GM12892 (cell line): ENCODE measurements at places on chromosomes 13 and 19.

DNA sequence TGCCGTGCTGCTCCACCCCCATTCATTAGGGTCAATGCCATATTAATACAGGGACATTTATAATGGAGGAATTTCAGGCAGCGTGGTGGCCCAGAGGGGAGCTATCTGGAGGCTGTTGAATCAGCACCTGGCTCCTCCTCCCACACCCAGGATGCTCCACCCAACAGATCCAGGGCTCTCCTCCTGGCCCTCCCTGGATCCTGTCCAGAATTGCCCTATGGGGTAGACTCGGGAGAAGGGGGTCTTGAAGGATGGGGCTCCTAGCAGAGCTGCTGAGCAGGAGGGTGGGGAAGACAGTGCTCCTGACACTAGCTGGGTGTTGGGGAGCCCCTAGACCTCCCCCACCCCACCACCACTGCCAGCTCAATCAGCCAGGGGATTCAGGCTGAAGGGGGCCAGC lies 5.2 kb upstream of the OR10H5 start:
- DNase-seq: no peak

GRCh38 chr19:45739498-45740439 lies 6.5 kb downstream of the MEIOSIN start:
- DNase-seq: no peak

DNA sequence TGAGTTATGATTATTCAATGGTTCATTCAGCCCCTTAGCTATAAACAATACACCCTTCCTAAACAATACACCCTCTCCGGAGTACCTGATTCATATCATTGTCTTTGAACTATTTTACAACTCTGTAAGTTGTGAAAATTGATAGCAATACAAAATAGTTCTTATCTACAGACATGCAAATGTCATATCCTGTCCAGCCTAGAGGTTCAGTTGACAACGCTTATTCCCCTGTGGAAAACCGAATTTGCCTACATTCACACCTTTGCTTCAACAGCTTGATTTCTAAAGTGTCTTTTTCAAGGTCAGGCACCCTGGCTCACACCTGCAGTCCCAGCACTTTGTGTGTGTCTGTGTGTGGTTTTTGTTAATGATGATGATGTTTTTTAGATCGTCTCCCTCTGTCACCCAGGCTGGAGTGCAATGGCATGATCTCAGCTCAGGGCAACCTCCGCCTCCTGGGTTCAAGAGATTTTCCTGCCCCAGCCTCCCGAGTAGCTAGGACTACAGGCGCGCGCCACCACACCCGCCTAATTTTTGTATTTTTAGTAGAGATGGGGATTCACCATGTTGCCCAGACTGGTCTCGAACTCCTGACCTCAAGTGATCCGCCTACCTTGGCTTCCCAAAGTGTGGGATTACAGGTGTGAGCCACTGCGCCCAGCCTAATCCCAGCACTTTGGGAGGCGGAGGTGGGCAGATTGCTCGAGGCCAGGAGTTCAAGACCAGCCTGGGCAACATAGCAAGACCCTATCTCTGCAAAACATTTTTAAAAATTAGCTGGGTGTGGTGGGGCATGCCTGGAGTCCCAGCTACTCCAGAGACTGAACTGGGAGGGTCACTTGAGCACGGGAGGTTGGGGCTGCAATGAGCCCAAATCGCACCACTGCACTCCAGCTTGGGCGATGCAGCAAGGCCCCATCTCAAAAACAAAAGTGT lies 9.6 kb downstream of the C19orf53 start:
- DNase-seq: no peak

DNA sequence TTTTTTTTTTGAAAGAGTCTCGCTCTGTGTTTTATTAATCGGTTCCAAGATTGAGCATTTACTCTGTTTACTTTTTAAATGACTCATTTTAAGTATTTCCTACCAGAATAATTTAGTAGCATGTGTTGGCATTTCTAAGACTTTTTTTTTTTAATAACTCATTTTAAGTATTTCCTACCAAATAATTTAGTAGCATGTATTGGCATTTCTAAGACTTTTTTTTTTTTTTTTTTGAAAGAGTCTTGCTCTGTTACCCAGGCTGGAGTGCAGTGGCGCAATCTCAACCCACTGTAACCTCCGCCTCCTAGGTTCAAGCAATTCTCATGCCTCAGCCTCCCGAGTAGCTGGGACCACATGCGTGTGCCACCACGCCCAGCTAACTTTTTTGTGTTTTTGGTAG lies 13.1 kb downstream of the SETDB2 start:
- DNase-seq: no peak

DNA sequence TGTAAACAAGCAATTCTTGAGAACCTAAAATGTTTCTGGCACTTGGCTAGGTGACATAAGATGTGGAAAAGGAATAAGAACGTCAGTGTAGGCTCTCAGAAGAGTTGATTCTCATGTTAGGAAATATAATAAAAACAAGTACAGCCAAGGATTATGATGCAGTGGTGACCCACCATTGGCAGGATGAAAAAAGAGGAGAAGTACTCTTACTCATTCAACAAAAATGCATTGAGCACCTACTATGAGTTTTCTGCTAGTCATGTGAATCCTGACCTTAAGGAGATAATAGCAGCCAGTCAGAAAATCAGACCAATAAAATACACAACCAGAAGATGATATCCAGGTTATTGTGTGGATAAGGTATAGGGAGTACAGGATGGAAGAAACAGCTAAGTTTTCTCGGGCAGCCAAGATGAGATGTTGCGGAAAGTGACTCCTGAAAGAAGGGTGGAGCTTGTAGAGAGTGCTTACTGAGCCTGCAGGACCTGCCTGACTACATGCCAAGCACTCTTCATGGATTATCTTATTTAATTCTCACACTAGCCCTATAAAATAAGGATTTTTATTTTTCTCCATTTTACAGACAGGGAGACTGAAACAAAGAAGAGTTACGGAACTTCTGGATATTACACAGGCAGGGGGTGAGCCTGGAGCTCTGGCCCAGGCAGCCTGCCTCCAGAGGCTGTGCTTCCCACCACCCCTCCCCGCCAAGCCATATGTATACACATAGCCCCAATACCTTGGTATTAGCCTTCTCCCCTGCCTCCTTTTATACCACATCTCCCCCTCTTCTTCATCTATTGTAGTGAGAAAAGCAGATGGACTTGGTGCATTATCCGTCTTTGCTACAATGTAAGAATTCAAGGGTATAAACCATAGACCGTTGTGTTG lies 58.0 kb downstream of the TGDS start:
- no peak for DNase-seq

- DNase-seq: no peak
Observed at GRCh38 chr13:50910485-50910805, 854 bp downstream of the RNASEH2B start.

GRCh38 chr13:49464621-49465325 lies 20.7 kb downstream of the SETDB2 start:
- DNase-seq: no peak

GRCh38 chr19:47209319-47210179 lies 21.4 kb downstream of the BBC3 start:
- no peak for DNase-seq

- no peak for DNase-seq
Observed at GRCh38 chr19:33303791-33304345, 1.5 kb upstream of the CEBPA start.

DNA sequence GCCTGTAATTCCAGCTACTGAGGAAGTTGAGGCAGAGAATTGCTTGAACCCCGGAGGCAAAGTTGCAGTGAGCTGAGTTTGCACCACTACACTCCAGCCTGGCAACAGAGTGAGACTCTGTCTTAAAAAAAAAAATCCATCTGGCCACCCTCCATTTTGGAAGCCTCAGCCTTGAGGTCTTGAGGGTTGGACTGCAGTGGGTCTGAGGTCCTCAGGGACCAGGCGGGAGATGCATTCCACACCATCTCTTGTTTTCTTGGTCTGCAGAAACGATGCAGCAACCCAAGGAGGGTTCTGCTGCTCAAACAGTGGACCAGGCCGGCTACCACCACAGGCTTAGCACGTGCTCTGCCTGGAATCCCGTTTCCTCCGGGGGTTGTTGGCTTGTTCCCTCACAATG lies 299.3 kb downstream of the FGF9 start:
- no peak for DNase-seq

DNA sequence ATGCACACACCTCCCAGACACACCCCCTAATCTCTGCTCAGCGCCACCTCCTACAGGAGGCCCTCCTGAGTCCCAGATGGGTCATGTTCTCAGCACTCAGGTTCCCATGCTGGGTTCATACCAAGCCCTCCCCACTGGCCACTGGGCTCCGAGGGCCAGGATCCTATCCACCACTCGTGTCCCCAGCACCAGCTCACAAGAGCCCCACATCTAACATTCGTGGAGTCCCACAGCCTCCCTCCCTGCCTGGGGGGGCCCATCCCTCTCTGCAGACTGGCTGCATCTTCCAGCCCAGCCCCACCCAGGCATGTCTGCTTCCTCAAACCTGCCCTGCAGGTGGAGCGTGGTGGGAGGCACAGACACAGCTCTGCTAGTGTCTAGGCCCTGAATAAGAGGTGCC lies 227.4 kb downstream of the TUBA3C start:
- no peak for DNase-seq

DNA sequence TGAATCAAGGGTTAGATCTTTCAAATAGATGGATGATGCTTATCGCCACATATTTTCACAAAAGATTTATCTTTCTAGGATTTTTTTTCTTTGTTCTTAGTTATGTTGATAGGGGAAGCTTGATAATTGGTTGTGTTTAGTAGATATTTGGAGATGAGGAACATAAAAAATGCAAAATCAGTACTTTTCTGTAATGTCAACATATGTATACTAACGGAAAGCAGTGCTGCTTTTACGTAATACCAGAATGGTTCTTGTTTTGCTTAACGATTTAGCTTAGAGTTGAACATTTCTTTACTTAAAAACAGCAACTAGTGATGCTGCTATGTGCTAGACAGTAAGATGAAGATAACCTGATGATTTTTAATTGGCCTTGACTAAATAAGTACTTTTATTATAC lies 3.0 kb downstream of the ZMYM2 start:
- DNase-seq: no peak

- DNase-seq: no peak
Observed at GRCh38 chr13:40103864-40104263, 448.4 kb downstream of the COG6 start.

DNA sequence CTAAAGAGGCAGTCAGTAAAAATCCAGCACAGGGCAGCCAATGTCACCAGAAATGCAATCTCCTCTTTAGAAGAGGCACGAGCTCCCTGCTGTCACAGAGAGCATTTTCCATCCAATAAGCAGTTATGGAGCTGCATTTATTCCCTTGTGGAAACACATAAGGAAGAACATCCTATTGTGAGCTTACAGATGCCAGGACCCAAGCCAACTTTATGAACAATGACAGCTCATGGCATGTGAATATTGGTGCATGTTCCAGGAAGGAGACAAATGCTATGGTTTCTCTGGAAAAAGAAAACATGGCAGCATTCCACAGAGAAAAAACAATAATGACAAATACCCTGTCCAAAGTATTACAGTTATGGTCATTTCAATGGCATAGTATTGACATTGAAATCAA lies 955.6 kb downstream of the UQCRFS1 start:
- DNase-seq: no peak

- DNase-seq: no peak
Observed at GRCh38 chr13:97659602-97660001, 225.6 kb downstream of the RAP2A start.

- no peak for DNase-seq
Observed at GRCh38 chr13:71906448-71906847, 39.4 kb upstream of the DACH1 start.

DNA sequence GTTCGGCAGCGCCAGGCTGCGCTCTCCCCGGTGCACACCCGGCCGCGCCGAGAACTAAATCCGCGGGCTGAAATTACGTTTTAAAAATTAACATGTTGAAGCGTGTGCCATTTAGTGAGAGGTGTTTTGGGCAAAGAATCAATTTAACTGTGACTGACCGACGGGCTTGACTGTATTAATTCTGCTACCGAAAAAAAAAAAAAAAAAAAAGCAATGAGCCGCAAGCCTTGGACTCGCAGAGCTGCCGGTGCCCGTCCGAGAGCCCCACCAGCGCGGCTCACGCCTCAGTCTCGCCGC lies 9.6 kb upstream of the SOX1 start:
- DNase-seq: no peak
